ENCODE measurements at places on chromosomes 5 and 9.

DNA sequence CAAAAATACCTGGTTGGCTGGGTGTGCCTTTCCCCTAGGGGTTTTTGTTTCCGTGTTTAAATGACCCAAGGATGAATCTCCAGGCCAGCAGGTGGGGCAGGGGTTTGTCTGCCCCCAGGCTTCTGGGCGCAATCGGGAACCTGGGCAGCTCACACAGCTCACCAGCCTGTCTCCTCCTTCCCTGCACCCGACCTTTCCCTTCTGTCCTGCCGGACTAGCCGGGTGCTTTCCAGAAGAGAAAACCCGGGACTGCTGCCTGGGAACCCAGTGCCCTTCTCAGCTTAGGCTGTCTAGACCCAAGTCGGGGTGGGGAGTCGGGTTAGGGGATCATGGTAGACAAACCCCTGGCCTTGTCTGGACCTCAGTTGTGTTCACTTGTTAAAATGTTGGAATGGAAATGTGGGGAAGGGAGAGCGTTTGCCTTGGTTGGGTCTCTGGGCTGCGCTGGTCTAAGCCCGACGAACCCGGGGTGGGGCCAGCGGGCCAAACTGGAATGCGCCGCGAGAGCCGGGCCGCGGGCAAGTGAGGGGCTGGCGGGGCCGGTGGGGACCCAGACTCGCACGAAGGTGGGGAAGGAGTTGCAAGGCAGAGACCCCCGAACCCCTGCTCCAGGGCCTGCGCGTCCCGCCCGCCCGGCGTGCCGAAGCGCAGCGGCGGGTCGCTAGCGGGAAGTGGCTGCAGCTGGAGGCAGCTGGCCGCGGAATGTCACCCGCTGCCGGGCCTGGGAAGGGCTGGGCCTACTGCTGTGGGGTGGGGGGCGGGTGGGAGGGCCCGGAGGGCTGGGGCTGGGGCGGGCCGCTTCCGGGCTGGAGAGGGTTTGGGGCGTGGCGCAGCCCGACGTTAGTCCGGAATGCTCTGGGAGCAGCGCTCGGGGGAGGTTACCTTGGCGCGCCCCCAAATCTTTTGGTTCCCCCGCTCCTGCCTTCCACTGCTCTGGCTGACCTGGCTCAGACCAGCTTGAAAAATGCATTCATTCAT lies 84.6 kb downstream of the DAB2IP start:
- no peak for DNase-seq

- DNase-seq, result no peak
Measured at GRCh38 chr5:179287631-179288030, 57.6 kb downstream of the ADAMTS2 start.

GRCh38 chr5:53871775-53872174 lies 311.3 kb downstream of the NDUFS4 start:
- DNase-seq, result no peak

DNA sequence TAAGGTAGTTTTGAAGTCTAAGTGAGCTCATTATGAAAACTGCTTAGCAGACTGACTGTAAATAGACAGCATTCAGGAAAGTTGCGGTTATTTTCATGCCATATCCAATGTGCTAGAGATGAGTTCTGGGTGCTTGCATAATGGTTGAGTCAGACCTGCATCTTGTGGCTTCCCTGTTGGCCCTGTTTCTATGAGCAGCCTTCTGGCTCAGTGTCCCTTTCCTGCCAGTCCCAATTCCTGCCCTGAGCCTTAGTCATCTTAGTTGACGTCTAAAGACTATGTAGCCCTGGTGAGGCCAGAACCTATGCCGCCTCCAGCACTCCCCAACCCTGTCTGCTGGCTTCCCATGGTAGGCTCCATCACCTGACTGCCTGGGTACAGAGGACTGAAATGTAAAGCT lies 76.3 kb upstream of the TNFSF8 start:
- no peak for DNase-seq

GRCh38 chr5:134136771-134137170 lies 22.3 kb downstream of the TCF7 start:
- no peak for DNase-seq

GRCh38 chr5:36035696-36036095 lies 31.0 kb downstream of the UGT3A2 start:
- no peak for DNase-seq

DNA sequence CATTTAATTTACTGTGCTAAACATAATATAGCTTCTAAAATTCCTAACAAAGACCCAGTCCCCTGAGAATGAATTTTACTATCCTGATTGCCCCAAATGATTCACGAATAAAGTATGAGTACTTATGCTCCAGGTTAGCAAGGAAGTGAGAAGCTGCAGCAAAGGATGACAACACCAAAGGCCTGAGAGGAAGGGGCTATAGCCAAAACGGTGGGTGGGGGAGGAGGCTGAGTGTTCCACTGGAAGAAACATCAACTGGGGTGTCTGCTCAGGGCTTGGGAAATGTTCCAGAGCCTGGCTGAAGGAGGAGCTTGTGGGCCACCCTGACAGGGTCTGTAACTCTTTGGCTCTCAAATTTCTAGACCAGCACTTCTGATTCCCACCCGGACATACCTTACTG lies 157.3 kb downstream of the ADAMTS12 start:
- no peak for DNase-seq

GRCh38 chr5:92208265-92208664 lies 825.1 kb upstream of the ARRDC3 start:
- DNase-seq, result no peak

DNA sequence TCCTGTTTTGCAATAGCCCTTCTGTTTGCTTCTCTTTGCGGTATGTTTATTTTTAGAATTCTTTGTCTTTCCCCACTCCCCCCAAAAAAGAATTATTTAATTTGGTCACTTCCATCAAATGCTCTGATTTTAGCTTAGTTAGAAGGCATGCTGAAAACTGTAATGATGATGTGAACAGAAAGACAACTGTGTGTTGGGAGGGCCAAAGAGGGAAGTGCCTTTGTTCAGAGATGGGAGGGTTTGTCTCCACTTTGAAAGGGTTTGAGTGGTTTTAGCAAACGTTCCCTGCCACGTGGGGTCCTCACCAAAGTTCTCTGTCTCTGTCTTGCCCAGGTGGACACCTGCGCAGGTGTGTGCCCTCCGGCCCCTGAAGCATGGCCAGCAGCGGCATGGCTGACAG lies 41.9 kb downstream of the SYK start:
- DNase-seq, result no peak

DNA sequence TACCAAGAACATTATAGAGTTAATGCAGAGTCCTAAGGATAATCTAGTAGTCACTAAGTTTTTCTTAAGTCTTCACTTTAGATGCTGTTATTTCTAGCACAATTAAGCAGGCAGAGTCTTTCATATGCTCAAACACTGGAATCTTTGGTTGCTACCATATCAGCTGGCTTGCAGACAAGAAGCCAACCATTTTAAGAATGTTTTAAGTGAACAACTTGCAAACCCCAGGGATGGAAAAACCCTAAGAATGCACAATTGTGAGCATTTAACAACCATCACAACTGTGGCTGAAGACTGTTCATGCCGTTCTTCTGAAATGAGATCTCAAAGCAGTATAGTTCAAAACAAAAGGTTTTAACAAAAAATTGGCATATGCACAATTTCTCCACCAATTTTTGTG lies 55.1 kb downstream of the CSNK1A1 start:
- DNase-seq, result no peak

DNA sequence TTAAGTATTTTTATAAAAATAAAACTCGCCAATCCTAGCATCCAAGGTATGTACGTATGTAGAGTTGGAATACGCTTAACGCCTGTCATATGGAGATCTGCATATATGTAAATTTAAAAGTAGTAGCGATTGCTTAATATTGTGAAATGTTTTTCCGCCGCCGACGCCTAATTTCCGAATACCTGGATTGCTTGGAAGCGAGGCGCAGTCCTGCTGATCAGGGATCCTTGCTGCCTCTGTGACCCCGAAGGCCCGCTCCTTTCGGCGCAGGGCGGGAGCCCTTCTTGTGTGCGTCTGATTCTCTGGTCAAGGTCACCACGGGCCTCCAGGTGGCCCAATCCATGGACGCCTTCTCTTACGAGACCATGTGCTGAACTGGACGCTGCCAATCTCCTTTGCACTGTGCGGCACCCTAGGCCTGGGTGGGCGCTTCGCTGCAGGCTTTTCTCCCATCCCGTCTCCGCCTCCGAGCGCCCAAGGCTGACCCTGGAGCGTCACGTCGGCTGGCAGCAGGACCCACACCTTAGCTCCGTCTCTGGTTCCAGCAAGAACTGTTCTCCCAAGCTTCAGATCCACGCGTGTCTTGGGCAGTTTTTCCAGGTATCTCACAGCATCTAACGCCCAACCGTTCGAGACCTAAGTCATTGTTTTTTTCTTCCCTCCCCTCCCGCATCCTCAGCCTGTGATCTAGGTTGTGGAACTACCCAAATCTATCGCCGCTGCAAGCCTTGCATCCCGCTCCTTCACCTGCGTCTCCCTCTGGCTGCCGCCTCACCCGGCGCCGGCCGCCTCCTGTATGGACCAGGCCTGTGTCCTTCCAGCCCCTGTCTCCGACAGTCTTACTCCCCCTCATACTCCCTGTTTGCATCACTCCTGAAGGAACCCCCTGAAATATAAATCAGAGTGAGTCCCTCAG lies 3.6 kb upstream of the TRIM41 start:
- DNase-seq, result no peak

DNA sequence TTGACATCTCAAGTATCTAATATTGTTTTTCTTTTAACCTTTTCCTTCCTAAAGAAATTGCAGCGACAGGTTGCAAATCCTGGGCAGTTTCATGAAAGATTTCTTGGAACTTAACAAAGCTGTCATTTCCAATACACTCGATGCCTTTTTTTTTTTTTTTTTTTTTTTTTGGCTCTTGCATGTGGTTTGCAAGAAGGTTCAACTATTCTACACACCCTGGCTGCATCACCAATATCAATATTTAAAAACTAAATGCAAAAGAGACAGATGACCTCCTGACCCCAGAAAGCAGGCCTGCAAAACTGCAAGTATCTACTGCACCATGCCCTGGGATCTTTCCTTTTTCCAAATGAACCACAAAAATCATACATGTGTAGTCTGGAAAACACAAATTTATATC lies 4.4 kb upstream of the NFIB start:
- no peak for DNase-seq

DNA sequence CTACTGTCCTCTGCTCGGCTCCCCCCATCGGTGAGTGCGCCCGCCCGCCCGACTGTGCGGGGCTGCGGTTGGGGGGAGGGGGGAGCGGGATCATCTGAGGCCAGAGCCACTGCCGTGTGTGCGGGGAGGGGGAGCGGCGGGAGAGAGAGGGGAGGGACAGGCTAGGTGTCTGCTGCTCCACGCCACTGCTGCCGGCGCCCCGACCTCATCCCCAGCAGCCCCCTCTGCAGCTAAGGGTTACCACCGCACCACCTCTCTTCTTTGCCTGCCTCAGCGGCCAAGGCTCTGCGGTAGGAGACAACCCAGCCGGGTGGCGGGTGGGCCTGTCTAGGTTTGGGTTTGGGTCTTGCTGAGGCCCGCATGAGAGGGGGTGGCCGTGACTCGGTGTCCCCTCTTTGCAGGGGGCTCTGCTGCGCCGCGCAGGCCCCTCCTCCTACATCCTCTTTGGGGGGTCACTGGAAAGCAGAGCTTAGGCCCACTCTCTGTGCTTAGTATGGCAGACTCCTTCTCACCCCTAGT lies 670 bp upstream of the PURA start:
- DNase-seq, result no peak

- no peak for DNase-seq
Measured at GRCh38 chr5:112059579-112060135, 302.7 kb upstream of the NREP start.

DNA sequence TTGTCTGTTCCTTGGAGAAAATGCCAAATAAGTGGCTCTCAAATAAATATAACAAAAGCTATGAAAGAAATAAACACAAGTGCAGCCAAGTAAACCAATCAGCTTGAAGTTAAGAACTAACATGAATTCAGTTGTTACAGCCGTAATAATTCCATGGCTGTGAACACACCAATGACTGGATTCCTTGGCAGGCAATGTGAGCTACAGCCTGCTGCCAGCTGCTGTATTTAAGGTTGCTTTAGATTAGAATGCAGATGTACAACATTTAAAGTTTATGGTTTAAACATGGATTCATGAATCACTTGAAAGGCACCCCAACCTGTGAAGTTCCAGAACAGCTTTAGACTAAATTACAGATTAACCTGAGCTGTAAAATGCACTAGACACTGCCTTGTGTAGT lies 626.4 kb upstream of the SEMA6A start:
- no peak for DNase-seq

DNA sequence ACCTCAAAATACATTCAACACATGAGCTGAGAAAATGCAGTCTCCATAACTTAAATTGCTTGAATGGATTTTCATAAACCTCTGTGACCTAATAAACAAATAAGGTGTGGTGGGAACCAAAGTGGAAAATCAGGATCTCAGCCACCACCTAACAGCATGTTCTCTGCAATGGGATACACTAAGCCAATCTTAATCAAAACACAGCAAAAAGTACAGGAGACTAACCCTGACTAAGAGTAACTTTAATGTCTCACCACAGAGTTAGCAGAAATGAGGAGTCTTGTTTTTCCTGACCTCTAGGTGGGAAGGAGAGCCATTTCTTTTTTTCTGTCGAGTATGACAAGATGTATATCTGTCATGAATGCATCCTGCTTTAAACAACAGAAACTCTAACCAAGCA lies 48.5 kb downstream of the PLK2 start:
- no peak for DNase-seq

DNA sequence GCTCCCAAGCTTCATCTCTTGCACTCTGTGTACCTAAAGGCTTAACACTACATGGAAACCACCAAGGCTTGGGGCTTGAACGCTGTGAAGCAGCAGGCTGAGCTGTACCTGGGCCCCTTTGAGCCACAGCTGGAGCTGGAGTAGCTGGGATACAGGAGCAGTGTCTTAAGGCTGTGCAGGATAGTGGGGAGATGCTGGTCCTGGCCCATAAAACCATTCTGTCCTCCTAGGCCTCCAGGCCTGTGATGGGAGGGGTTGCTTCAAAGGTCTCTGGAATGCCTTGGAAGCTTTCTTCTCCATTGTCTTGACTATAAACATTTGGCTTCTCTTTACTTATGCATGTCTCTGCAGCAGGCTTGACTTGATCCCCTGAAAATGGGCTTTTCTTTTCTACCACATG lies 42.3 kb upstream of the DAPK1 start:
- DNase-seq, result no peak

DNA sequence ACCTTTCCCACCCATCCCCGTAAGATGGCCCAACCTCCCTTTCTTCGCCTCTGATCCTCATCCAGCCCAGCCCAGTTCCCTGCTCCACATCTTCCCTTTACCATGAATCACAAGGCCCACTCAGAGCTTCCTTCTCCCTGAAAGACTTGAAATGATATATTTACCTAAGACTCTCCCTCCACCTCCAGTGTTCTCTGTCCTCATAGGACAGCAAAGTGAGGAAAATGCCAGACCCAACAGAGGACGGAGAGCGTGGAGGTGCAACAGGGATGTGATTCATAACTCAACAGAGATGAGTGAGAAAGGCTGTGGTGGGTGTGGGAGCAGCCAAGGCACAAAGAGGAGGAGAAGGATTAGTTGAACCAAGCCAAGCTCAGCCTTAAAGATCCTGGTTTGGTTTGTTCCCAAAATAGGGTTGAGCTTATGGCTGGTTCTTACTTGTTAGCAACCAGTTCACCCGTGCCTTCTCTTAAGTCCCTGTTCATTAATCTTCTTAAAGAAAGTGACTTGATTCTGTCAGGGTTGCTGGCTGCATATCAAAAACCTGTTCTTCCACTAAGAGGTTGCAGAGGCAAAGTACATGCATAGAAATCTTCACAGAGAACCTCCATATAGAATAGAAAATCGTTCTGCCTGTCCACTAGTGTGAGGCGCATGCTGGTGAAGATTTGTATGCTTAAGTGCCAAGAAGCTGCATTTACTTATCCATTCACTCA lies 183.2 kb downstream of the ACTL7B start:
- no peak for DNase-seq
